ENCODE measurements at places on chromosomes 12 and 14.

DNA sequence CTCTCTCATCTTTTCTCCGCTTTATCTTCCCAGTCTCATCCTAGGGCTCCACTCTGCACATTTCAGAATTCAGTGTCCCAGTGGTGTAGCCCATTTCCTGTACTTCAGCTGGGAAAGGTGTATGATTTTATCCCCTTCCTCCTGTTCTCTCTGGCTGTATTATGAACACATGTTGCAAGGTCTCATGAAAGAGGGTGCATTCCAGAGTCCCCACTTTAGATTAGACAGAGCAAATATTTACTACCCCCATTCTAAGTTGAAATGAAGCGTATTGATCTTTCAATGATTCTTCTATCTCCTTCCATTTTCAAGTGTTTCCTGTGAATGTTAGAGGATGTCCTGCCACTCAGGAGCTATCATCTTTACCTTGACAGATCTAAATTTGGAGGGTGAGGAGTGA is 123.2 kb downstream of the WIF1 start:
- DNase-seq = no peak

DNA sequence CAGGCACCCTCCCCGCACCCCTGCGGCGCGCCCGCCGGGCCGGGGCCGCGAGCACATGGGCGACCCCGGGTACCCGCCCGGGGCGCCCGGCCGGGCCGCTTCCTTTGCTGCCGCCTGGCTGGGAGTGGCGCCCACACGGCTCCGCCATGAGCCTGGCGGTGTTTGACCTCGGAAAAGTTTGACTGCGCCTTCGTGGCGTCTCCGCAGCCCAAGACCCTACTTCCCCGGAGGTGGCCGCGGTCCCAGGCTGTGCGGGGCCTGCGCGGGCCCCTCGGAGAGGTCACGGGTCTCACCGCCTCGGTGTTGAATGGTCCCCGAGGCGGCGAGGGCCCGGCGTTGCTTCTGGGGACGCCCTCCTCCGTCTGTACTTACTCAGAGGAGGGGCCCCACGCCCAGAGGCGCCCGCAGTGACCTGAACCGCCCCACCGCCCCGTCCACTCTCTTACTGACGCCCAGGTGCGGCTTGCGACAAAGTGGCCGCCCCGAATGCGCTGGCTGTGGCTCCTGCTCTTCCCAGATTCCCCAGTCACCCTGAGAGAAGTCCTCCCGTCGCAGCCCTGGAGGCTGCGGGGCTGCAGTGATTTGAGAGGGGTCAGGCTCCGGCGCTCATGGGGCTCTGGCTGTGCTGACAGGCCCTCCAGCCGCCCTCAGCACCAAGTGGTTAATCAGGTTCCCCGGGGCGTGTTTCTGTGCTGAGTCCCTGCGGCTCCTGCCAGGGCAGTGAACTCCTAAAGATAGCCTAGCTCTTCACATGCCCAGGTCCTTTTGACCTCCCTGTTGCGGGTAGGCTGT is 5.8 kb downstream of the KMT5A start:
- no peak for DNase-seq

- DNase-seq = no peak
Measured at GRCh38 chr14:40760704-40761103, 846.0 kb upstream of the LRFN5 start.

DNA sequence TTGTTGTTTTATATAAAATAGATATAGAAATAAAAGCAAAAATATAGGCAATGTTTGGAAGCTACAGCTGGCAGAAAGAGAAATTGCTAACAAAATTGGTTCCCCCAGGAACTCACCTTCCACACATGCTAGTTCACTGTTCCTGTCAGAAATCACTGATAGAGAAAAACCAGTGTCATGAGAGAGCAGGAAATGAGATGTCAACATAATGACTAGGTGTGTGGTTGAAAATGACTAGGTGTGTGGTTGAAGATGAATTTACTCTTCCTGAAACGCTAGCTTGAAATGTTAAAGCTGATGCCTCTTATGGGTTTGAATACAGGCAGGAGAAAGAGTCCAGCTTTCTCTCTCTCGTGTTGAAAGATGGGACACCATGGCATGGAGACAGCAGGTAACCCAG is 216.3 kb downstream of the C12orf42 start:
- no peak for DNase-seq

GRCh38 chr12:49094160-49094974 is at the start of gene DHH:
Gene DHH (minus strand): TSS chr12:49094801. CDS start chr12:49094512, 289 bp downstream.
- no peak for DNase-seq

- peak; percentile 66 for DNase-seq
Measured at GRCh38 chr12:92297932-92298696, 152.5 kb upstream of the BTG1 start.

- peak; percentile 84 for DNase-seq
Measured at GRCh38 chr12:92649511-92650227, 53.1 kb upstream of the PLEKHG7 start.

- peak; percentile 73 for DNase-seq
Measured at GRCh38 chr12:57810450-57810849, 8.1 kb downstream of the AVIL start.

- no peak for DNase-seq
Measured at GRCh38 chr12:66863276-66863675, 184.4 kb upstream of the GRIP1 start.

DNA sequence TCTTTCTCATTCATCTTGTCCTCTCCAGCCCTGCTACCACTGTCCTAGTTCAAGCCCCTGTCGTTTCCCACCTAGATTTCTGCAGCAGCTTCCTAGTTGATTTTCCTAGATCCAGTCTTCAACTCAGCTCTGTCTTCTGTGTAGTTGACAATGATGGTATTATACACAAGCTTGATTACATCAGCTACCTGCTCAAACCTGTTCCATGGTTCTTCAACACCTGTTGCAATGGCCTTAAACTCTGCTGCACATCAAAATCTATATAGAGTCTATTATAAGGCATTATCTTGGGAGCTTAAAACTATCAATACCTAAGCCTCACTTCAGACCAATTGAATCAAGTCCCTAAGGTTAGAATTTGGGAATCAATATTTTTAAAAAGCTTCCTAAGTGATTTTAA is 71.7 kb upstream of the PELI2 start:
- no peak for DNase-seq

DNA sequence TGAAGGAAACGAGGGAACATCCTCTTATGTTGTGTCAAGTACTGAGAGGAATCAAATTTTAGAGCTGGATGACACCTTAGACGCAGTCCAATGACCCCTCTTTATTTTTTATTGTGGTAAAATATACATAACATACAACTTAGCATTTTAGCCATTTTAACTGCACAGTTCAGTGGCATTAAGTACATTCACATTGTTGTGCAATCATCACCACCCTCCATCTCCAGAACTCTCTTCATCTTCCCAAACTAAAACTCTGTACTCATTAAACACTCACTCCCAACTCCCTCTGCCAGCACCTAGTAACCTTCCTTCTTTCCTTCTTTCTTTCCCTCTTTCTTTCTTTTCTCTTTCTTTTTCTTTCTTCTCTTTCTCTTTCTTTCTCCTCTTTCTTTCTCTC is 97.2 kb upstream of the SLC24A4 start:
- peak; percentile 4 for DNase-seq

- DNase-seq = no peak
Measured at GRCh38 chr12:75581515-75581914, 70.1 kb upstream of the KRR1 start.

DNA sequence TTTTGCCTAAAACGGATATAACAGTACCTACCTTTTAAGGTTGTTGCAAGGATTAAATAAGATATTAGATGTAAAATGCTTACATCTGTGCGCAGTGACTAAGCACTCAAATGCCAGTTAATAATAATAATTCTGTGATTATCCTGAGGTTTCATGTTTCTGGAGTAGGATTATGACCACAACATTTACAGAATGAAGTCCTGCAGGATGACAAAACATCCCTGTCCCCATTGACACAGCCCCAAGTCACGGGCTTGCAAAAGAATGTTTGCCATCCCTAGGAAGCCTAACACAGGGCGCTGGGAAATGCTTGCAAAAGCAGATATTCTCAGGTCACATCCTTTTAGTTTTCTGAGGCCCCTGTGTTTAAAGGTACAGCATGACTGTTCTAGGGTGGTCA is 20.1 kb downstream of the SUSD6 start:
- peak; percentile 62 for DNase-seq

DNA sequence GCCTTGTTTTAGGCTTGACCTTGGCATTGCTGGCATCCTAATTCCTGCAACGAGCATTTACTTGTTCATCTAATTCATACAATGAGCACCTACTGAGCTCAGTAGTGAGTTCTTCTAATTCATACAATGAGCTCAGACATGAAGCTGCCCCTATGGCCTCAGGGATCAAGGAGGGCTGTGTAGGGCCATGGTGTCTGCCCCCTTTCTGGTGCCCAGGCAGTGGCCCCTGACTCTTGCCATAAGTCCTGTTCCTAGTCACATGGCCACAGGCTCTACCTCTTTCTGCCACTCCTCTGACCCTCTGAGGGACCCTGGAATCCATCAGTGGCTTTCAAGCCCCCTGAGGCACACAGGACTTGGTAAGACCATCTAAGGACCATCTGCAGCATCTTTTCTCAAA is 148.8 kb downstream of the ZFP36L1 start:
- DNase-seq = no peak

DNA sequence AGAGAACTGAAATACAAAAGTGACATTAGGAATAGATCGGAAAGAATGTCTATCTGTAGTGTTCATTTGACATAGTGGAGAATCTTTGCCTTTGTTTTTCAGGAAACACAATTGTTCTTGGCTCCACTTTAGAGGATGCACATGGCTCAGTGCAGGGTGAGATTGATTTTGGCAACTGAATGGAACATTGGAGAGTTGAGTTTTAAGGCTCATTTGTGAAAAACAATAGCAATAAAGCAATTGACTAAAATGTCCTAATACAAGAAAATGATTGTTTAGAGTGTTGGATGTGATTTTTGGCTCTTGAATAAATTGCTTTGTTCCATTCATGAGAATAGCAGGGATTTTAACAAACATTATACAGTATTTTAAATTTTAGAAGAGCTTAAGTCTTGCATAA is 116.4 kb downstream of the SLC38A1 start:
- no peak for DNase-seq

GRCh38 chr12:115749071-115749841 is 528.2 kb downstream of the MED13L start:
- no peak for DNase-seq

DNA sequence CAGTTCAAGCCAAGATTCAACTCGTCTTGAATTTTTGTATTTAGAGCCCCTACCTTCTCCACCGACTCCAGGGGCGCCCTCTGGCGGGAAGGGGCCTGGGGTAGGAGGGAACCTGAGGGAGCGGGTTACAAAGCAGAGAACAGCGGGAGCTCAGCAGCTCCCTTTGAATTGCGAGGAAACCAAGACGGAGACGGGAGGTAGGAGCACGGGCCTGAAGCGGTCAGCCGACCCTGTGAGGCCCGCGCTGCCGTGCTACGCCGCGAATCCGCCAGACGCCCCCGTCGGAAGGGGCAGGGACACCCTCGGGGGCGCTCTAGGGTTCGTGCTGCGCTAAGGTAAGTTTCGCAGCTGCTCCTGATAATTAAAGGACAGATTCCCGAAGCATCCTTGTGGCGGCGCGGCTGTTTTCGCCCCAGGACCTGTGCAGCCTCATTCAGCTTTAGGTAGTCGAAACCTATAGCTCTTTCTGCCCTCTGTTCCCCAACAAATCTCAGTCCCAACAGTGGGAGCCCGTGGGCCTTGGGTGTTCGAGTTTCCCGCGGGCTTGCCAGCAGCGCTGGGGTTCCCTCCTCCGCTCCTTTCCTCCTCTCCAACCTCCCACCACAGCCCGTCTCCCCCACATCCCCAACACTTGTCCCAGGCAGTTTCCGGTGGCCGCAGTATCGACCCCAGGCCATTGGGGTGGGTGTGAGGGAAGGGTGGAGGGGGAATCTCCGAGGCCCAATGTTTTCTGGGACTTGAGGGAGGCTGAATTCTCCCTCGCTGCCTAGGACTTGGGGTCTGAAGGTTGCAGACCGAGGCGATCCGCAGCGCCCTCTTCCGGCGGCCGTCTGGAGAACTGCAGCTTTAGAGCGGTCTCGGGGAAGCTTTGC is 5.1 kb upstream of the NKX2-1 start:
- DNase-seq = no peak

GRCh38 chr14:26773906-26774593 is 176.2 kb upstream of the NOVA1 start:
- DNase-seq = peak; percentile 22

- DNase-seq = no peak
Measured at GRCh38 chr12:7146906-7147305, 16.7 kb downstream of the CLSTN3 start.

DNA sequence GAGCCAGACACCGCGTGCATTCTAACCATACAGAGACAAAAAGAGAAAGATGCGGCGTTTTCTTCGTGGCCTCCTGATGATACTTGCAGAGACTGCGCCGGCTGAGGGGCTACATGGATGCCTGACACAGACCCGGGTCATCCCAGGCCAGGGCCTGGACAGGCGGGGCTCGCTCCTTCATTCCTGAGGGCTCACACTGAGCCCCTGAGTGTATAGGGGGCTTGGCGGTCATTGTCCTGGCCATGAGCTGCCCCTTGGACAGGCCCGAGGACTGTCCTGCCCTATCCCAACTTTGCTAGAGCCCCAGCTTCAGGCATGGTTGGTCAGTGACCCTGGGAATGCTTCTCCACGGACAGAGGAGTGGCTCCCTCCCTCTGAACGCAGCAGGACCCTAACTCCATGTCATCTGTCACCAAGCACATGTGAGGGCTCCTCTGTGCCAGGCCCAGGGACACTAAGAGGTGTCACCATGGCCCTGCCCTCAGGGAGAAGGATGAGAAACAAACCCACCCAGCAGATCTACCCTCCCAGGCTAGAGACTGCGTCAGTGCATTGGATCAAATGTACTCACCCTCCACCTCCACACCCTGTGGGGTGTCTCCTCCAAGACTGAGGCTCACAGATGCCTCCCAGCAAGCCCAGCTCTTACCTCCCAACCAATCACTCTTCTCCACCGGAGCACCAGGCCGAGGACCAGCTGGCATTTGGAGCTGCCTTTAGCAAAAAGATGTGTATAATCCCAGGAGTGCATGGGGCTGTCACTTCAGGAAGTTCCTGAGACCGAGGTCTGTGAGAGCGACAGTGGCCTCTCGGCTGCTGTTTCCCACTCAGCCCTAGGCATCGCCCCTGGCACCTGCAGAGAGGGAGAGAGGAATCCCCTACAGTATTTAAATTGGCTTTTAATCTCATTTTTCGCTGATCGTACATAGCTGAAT is 102.7 kb downstream of the DICER1 start:
- no peak for DNase-seq

All from fibroblast of lung (primary cell).